Activated CD4-positive, alpha-beta T cell treated with anti-CD3 and anti-CD28 coated beads for 36 hours (primary cell): ENCODE measurements at places on chromosomes 13 and 19.

DNA sequence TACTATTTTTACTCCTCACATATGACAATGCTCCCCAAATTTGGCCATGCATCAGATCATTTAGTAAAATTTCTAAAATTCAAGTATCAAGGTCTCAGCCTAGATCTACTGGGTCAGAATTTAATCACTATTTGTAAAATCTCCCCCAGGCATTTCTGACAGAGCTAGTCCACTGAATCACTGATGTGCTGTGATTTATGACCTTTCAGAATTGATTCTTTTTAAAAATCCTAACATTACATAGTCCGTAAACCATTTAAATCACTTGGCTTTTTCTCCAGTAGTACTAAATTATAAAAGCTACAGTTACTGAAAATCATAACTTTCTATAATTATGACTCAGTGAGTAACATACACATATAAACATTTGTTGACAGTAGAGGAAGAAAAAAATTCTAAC is 92.8 kb upstream of the RAP2A start:
- DNase-seq, result no peak

- DNase-seq, result no peak
Measured at GRCh38 chr13:64753233-64754000, 2476.7 kb downstream of the PCDH9 start.

DNA sequence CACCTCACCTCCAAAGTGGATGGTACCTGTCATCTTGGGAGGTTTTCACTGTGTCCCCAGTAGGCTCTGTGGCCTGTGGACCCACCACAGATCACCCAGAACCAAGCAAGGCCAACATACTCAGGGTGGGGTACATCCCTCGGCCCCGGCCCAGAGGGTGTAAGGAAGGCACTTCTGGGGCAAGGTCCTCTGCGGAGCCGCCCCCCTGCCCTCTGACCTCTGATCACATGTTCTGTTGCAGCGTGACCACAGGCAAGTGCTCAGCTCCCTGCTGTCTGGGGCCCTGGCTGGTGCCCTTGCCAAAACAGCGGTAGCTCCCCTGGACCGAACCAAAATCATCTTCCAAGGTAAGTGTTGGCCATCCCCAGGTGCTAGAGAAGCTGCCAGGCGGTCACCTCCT is 36.7 kb downstream of the TMEM161A start:
- no peak for DNase-seq

DNA sequence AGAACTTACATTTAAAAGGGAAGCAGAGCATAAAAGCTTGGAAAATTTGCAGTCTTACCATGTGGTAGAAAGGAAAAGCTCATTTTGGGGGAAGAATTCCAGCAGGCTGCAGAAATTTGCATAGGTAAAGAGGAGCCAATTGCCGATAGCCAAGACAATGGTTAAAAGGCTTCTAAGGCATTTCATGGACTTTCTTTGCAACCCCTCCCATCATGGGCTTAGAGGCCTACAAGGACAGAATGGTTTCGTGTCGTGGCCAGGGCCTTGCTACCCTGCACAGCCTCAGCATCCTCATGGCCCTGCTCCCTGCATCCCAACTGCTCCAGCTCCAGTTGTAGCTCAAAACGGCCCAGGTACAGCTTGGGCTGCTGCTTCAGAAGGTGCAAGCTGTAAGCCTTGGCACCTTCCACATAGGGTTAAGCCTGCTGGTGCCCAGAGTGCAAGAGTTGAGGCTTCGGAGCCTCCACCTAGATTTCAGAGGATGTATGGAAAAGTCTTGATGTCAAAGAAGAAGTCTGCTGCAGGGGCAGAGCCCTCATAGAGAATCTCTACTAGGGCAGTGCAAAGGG is 420.3 kb downstream of the PCDH17 start:
- DNase-seq, result no peak

GRCh38 chr13:26424181-26424580 is 133.3 kb upstream of the WASF3 start:
- DNase-seq, result no peak

GRCh38 chr19:51125421-51126075 is 842 bp downstream of the SIGLEC9 start:
- no peak for DNase-seq

GRCh38 chr19:33309826-33310225 is 7.5 kb upstream of the CEBPA start:
- DNase-seq, result no peak

DNA sequence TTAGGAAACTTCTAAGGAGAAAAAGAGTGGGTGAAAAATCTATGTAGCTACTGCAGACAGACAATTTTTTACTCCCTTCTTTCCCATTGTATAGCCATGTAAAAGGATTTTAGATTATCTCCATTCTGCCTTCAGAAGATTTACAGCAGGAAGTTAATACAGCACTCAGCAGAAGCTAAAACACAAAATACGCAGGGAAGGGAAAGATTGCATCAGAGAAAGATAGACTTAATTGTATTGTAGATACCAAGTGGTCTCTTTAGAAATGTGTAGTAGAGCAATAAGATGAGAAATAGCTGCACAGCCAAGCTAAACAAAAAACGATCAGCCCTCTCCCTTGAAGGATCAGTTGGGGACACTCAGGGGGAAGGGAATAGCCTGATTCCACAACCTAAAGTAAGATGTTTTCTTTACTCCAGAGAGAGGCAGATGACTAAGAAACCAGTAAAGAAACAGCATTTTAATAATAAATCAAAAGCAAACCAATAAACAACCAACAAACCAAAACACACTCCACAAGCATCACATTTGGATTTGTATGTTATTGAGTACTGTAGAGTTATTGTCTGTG is 236.7 kb upstream of the SLITRK1 start:
- no peak for DNase-seq

- no peak for DNase-seq
Measured at GRCh38 chr13:100564444-100565223, 24.0 kb downstream of the GGACT start.

GRCh38 chr13:50158385-50159165 is 143.3 kb downstream of the KCNRG start:
- no peak for DNase-seq

DNA sequence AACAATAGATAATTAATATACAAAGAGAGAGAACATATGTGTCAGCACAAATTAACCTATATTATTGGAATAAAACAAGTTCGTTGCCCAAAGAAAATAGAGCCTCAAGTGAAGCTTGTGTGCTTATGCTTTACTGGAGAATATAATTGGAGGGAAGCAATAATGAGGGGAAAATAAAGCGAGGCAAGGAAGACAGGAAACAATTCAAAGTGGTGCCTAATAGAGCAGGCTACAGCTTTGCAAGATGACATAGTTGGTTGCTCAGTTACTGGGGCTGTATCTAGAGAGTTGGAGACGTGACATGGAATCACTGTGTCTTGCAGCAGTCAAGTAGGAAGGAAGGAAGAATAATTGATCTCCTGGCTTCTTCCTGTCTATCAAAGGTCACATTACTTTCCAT is 21.1 kb upstream of the SLC10A2 start:
- DNase-seq, result no peak

DNA sequence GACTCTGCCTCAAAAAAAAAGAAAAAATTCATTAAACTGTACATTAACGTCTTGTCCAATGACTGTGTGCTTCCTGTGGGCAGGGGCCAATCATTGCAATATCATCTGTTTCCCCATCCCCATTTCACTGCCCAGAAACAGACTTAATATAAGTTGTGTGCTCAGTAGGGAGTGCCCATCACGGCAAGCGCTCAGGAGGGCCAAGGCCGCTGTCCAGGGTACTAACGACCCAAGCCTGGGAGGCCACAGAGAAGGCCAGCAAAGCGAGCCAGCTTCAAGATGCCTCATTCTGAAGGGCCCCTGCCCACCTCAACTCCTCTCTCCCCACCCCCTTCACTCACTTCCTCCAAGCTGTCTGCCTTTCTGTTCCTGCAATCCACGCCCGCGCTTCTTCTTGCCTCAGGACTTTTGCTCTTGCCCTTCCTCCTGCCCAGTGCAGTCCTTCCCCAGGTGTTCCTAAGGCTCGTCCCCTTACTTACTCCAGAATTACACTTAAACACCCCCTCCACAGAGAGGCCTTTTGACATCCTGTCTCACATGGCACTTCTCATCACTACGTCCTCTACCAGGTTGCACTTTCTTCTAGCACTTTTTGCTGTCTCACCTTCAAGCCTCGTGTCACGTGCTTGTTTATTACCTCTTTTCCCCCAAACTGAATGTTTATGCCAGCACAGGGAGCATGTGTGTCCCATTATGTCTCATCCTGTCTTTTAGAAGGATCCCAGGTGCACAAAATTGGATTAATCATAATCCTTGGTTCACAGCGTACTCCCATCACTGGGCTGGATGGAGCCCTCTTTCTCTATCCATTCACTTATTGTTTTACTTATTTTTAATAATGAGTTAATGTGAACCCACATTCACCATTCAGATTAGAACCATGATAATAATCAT is 11.3 kb upstream of the POU2F2 start:
- DNase-seq, result peak; percentile 34

GRCh38 chr19:7902796-7903243 is 857 bp upstream of the MAP2K7 start:
- no peak for DNase-seq

GRCh38 chr13:59546178-59546577 is 617.5 kb downstream of the DIAPH3 start:
- no peak for DNase-seq

GRCh38 chr19:291006-291521 is at the start of gene PLPP2:
Gene PLPP2 (minus strand): TSS chr19:291403. CDS start chr19:291336, 67 bp downstream.
- no peak for DNase-seq

- no peak for DNase-seq
Measured at GRCh38 chr13:77437267-77437666, 98.2 kb upstream of the SCEL start.

GRCh38 chr19:13343514-13343913 is 162.8 kb downstream of the CACNA1A start:
- no peak for DNase-seq

DNA sequence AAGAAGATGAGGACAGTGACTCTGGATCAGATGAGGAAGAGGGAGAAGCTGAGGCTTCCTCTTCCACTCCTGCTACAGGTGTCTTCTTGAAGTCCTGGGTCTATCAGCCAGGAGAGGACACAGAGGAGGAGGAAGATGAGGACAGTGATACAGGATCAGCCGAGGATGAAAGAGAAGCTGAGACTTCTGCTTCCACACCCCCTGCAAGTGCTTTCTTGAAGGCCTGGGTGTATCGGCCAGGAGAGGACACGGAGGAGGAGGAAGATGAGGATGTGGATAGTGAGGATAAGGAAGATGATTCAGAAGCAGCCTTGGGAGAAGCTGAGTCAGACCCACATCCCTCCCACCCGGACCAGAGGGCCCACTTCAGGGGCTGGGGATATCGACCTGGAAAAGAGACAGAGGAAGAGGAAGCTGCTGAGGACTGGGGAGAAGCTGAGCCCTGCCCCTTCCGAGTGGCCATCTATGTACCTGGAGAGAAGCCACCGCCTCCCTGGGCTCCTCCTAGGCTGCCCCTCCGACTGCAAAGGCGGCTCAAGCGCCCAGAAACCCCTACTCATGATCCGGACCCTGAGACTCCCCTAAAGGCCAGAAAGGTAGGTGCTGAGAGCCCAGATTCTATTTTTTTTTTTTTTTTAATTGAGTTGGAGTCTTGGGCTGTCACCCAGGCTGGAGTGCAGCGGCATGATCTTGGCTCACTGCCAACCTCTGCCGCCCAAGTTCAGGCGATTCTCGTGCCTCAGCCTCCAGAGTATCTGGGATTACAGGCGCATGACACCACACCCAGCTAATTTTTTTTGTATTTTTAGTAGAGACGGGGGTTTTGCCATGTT is 2.3 kb downstream of the PPP1R15A start:
- peak; percentile 45 for DNase-seq

GRCh38 chr13:95858286-95859075 is 181.5 kb downstream of the DNAJC3 start:
- no peak for DNase-seq

GRCh38 chr13:25945596-25945995 is 106.2 kb downstream of the SHISA2 start:
- DNase-seq, result no peak

DNA sequence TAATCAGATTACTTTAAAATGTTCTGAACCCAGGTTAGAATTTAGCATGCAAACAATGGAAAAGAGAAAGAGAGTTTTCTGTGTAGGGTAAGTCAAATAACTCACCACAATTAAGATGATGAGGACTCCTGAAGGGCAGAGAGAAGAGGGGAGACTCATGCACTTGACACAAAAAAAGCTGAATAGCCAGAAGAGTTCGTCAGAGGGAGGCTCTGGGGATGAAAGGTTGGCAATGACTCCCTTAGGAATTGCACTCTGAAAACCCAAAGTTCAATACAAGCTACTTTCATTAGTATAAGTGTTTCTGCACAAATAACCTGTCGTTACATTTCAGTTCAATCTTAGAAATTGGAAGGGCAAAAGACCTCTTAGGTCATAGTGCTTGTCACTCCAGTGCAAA is 434.4 kb upstream of the PCDH9 start:
- DNase-seq, result no peak
